ENCODE measurements at places on chromosomes 13 and 19. TPM values are rescaled to one million over a fixed set of nuclear protein-coding genes. Genes with fewer than 3 reads are reported as not detected.

- DNase-seq = no peak
Observed at GRCh38 chr13:111184458-111185401, 69.6 kb downstream of the ARHGEF7 start.

The OR10H1 gene
- not detected for total RNA-seq

DNA sequence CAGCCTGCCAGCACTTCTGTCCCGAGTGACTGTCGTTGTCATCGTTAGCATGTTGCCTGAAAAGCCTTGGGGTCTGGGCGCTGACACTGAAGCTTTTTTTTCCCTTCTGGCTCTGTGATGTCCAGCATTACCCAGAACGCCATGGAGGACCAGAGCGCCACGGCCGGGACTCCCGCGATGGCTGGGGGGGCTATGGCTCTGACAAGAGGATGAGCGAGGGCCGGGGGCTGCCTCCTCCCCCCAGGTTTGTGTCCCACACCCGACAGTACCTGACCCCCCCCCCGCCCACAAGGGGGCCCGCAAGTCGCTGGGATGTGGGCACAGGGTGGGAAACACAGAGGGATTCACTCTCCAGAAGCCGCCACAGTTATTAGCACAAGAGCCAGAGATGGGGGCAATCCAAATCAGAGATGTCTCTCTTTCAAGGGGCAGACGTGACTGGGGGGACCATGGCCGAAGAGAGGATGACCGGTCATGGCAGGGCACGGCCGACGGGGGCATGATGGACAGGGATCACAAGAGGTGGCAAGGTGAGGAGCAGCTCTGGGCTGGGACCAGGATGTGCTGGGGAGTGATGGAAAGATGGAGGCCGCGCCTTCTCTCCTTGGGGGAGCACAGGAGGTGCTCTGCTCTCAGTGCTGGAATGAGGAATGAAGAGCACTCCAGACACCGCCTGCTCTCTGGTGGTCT is 13.2 kb downstream of the MICOS13 start:
- DNase-seq = no peak

- DNase-seq = no peak
Observed at GRCh38 chr19:2421581-2422306, 5.6 kb downstream of the TIMM13 start.

DNA sequence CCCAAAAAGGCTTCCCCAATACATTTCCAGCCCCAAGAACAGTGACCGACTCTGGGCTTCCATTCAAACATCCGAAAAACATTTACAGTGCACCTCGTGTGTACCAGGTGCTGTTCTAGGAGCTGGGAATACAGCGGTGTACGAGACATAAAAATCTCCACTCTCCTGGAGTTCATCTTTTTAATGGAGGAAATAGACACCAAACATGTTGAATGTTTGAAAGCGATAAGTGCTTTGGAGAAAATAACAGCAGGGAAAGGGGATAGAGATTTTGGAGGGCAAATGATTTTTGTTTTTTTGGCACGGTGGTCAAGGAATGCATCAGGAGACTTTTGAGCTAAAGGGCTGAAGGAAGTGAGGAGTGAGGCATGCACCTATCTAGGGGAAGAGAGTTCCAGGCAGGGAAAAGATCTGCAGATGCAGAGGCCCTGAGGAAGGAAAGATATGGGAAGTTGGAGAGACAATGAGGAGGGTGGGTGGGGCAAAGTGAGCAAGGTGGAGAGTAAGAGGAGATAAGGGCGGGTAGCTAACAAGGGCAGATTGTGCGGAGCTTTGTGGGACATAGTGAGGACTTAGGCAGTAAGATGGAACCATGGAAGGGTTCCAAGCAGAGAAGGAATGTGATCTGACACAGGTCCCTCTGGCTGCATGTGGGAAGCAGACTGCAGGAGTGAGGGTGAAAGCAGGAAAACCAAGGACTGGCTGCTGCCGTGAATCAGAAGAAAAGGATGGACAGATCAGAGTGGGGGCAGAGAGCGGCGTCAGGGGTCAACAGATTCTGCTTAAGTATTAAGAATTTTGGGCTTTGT is 703 bp upstream of the FBL start:
- no peak for DNase-seq

DNA sequence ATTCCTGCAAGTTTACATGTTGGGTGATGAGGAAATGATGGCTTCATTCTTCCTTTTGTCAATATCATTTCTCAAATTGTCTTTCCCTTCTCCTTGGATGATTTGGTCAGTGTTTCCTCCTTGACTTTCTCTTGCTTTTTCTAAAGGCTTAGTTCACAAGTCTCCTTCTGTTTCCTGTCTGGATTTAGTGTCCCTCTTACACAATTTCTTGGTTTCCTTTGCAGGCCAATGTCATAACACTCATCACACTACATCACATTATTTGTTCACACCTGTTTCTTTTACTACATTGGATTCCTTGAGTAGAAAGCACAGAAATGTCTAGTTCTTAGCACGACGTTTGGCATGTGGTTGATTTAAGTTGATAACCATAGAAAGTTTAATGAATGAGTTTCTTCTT is 490.7 kb downstream of the TDRD3 start:
- no peak for DNase-seq

- peak; percentile 76 for DNase-seq
Observed at GRCh38 chr19:1503089-1503924, 9.5 kb downstream of the ADAMTSL5 start.

DNA sequence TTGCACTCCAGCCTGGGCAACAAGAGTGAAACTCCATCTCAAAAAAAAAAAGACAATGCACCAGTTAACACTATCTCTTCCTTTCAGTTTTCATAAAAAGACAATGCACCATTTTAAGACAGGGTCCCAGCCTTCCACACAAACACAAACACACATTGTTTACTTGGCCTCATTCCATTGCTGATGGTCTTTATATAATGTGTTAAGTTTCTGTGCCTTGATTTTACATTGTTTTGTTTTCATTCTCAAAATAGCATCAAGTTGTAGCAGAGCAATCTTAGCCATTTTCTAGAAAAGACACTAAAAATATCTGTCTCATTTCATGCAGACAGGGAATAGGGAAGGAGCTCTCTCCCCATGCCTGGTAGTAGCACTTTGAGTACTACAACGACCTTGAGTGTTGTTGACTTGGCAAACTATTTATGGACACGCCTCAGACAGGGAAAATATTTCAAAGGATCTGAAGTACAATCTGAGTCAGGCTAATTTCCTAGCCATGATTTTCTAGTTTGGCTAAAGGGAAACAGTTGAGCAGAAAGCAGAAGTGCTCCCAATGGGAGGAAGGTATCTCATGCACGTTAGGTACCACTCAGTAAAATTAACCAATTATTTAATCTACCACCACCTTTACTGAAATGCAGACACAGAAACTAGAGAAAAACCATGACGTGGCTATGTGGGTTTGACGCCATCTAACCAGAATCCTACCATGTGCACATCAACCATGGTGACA is 120.6 kb downstream of the ABCC4 start:
- DNase-seq = no peak

The FDX2 gene
- 18.8 TPM for total RNA-seq

DNA sequence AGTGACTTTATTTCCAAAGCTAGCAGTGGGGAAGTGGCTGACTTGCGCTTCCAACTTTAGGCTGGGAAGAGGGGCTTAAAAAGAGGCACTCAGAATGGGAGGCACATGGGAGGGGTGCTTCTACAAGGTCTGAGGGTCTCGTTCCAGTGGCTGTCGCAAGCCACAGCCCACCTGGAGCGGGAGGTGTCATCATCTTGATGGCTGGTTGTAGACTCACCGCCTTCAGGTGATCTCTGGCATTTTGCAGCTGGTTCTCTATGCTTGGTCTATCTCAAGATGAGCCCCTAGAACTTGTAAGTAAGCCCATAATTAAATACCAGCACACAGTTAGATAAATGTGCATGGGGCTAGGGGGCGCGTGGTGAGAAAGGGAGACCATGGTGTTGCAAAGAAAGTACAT is 9.2 kb downstream of the TEX29 start:
- peak; percentile 25 for DNase-seq

DNA sequence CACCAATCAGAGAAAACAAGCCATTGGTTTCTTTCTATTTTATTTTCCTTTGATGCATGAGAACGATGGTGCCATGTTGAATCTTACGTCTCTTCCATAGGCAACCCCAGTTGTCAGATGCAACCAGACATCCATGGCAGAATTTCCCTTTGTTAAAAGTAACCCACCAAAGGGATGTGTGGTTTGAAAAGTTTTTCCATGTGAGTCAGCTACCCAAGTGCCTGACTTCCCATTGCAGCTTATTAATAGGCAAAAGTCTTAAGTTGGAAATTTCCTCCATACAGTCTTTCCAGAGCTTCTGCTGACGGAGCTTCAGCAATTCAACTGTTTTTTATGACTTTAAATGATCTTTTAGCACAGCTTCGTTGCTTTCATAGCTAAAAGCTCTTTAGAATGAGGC is 73.8 kb upstream of the FAM216B start:
- DNase-seq = no peak

The ATP4A gene
- total RNA-seq = 16.8 TPM

DNA sequence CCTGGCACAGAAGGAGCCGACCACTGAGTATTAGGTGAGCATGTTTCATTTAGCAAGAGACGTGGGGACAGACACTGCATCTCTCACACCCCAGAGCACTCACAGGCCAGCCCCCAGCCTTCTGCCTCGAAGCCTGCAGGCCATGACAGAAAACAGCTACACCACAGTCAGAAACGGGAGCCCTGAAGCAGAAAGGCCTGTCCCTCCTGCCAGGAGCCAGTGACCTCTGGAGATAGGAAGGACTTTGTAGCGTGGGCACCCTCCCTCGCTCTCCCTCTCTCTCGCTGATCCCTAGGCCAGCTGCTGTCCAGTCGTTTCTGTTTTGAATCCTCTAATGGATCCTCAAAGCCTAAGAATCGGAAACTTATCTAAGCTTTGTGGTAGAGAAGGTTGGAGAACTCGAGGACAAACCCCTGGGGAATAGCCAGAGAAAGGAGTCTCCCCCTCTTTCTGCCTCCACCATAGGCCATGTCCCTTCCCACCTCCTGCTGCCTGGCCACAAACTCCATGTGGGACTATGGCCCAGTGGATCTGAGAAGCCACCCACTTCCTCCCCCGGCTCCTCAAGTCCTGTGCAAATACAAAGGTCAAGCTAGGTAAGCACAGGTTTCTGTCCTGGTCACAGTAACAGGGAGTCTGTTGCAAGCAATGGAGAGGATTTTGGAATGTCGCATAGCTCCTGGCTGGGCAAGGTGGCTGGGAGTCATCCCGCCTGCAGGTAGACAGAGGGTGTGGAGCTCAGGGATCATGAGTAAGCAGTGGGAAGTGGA is 95.1 kb downstream of the NUFIP1 start:
- no peak for DNase-seq

The FREM2 gene
- total RNA-seq = 42.8 TPM

The BLVRB gene
- 47.9 TPM for total RNA-seq

- no peak for DNase-seq
Observed at GRCh38 chr13:31951215-31951678, 80.3 kb upstream of the FRY start.

The GPI gene
- total RNA-seq = 297 TPM

DNA sequence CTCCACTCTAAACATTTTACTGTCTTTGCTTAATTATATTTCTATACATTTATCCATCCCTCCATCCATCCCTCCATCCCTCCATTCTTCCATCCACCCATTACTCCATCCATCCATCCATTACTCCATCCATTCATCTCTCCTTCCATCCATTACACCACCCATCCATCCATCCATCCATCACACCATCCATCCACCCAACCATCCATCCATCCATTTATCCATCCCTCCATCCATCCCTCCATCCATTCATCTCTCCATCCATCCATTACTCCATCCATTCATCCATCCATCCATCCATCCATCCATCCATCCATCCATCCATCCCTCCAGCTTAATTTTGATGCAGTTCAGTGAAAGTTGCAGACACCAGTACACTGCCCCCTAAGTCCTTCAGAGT is 5.0 kb upstream of the HIF3A start:
- DNase-seq = no peak

The CCNA1 gene
- total RNA-seq = 3.5 TPM

The ZNF420 gene
- total RNA-seq = 13.3 TPM

DNA sequence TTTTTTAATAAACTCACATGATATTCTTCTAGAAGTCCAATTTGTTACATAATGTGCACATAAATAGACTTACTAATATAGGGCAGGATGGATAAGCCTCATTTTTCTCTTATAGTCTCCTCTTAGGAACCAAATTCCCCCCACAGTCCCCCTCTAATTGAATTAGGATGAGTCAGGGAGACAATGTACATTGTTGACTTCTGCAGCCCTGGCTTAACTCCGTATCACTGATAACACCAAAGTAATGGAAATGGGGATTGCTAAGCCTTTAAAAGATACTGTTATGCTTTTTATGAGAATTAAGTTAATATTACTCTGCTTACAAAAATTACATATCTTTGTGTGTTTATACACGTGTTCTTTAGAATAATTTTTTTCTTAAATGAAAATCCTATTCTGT is 5.1 kb upstream of the PCDH9 start:
- DNase-seq = no peak

- no peak for DNase-seq
Observed at GRCh38 chr19:22634450-22634827, 315 bp downstream of the ZNF492 start.

GRCh38 chr19:29302002-29302928 is 89.3 kb upstream of the UQCRFS1 start:
- no peak for DNase-seq

GRCh38 chr13:95035311-95036109 is 265.7 kb downstream of the ABCC4 start:
- DNase-seq = no peak

DNA sequence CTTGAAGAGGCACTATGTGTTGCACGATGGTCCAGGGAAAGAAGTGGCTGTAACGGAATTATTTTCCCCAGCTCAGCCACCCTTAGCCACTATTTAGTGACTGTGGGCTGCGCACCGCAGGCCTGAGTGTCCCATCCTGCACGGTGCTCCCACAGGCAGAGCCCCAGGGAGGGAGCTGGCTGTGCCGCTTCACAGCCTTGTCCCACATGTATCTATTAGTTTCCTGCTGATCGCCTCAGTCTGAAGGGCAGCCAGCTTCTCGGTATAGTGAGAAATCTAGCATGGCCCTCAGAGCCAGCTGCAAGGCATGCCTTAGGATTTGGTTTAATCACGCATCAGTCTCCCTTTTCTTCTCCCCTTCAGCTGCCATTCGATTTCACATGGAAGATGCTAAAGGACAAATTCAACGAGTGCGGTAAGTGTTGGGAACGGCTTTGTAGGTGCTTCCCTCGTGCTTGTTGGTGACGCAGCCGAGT is 15.7 kb downstream of the PRAM1 start:
- no peak for DNase-seq

- no peak for DNase-seq
Observed at GRCh38 chr19:3270902-3271301, 46.4 kb downstream of the CELF5 start.

DNA sequence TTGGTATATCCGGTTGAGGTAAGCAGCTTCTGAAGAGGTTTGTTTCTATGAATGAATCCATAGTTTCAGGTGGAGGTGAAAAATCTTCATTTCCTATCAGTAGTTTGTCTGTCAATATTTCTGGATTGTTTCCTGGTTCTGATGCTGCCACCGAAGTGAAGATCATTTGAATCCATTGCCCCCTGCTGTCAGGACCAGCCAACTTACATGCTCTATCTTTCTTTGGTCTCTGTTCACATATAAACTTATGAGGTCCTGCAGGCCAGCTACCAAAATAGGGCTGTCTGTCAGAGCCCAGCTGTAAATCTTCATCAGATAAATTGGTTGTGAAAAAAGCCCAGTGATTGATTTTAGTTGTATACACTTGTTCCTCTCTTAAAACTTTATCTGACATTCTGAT is 15.2 kb upstream of the N4BP2L1 start:
- no peak for DNase-seq

The ATP8A2 gene
- total RNA-seq = 13.8 TPM

The SHISA7 gene
- 0.05 TPM for total RNA-seq

The CALR gene
- total RNA-seq = 1,188 TPM

- DNase-seq = no peak
Observed at GRCh38 chr13:95505986-95506385, 46.5 kb upstream of the CLDN10 start.

All from type B pancreatic cell (in vitro differentiated cells).